Head of caudate nucleus (tissue), 42 donors: ENCODE measurements at places on chromosomes 5 and 9.

GRCh38 chr5:56313004-56313531 is 79.9 kb upstream of the ANKRD55 start:
- no peak for DNase-seq

GRCh38 chr9:108552459-108553040 is 303.2 kb downstream of the ACTL7B start:
- no peak for DNase-seq

GRCh38 chr5:143865426-143866025 is 53.6 kb downstream of the HMHB1 start:
- no peak for DNase-seq

DNA sequence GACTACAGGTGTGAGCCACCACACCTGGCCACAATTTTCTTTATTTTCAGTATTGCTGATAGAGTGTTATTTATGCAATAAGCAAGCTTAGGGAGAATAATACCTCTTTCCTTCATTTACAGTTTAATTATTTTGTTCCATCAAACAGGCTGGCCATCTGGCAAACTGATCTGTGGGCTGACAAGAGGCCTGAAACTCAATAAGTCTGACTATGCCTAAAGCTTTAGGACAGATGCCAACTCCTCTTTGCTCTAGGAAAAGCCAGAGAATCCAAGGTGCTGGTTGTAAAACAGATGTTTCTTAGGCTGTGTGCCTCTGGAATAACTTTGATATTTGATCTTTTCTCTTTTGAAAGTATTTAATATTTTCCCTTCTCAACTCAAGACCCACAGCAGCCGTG is 98.4 kb downstream of the TARS1 start:
- no peak for DNase-seq

DNA sequence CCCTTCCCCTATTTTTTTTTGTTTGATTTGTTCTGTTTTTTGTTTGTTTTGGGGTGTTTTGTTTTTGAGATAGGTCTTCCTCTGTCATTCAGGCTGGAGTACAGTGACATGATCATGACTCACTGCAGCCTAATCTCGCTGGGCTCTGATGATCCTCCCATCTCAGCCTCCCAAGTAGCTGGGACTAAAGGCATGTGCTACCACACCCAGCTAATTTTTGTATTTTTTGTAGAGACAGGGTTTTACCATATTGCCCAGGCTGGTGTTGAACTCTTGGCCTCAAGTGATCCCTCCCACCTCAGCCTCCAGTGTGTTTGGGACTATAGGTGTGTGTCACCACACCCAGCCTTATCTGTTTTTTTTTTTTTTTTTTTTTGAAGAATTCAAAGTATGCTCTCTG is 605.4 kb downstream of the DNAH5 start:
- DNase-seq: no peak

- DNase-seq: no peak
These were observed 215.7 kb upstream of the ELL2 start for GRCh38 chr5:96177303-96177869.

GRCh38 chr5:134020188-134020587 is 15.4 kb upstream of the VDAC1 start:
- DNase-seq: no peak

DNA sequence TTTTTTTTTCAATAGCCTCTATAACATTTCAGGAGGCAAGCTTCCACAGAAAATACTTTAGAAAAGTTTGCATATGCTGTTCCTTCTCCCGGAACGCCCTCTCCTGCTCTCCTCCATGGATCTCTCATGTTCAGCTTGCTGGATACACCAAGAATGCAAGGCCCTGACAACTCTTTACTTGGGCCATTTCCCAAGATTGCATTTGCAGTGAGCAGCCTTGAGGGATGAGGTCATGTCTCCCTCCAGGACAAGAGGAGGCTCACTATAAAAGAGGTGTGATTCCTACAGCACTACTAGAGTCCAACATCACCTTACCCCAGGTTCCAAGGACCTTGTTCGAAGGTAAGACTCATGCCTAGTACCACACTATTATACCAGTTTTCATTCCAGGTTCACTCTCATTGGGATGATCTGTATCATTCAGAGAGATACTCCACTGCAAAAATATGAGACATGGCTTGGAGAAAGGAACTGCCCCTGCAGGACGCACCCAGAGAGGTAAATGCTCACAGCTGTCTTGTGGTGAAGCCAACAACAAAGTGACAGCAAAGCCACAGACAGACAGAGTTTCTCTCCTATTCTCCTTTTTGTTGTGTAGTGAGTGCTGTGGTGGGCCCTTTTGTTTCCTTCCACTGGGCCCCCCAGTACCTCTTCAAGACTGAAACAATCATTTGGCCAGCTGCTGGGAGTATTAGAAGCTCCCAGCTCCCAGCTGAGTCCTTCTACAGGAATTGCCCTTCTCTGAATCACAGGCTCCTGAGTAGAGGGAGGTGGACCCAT is 151.7 kb upstream of the ZNF366 start:
- no peak for DNase-seq

- peak; percentile 89 for DNase-seq
These were observed 21.5 kb downstream of the TPPP start for GRCh38 chr5:671459-672328.

GRCh38 chr5:64505769-64506566 is at the start of gene RGS7BP:
RGS7BP (plus strand) TSS chr5:64506015; CDS start chr5:64506625, 610 bp downstream.
- peak; percentile 74 for DNase-seq

DNA sequence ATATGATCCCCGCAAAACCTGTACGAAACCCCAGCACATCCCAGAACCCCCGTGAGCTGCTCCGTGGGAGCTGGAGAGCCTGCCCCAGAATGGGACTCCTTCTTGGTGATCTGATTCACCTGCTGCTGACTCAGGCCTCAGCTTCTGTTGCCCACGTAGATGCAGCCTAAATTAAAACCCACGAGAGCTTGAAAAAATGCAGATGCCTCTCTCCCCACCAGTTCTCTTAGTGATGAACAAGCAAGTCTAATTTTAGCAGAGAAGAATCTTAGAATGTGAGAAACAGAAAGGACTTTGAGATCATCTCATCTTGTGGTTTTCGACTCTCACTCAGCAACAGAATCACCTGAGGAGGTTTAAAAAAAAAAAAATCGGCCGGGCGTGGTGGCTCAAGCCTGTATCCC is 57.6 kb downstream of the TMOD1 start:
- peak; percentile 69 for DNase-seq

GRCh38 chr9:109249615-109250014 is 71.2 kb downstream of the EPB41L4B start:
- no peak for DNase-seq

- DNase-seq: no peak
These were observed 109.1 kb upstream of the TRPC7 start for GRCh38 chr5:136474466-136474865.

DNA sequence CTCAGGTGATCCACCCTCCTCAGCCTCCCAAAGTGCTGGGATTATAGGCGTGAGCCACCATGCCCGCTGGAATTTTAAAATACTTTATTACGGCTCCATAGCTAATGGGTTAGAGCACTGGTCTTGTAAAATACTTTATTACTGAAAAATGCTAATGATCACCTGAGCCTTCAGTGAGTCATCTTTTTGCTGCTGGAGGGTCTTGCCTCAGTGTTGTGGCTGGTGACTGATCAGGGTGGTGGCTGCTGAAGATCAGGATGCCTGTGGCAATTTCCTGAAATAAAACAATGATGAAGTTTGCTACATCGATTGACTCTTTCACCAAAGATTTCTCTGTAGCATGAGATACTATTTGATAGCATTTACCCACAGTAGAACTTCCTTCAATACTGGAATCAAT is 26.0 kb upstream of the GNE start:
- no peak for DNase-seq

- no peak for DNase-seq
These were observed 72.3 kb downstream of the XRCC4 start for GRCh38 chr5:83149671-83150070.

GRCh38 chr9:2241461-2241835 is 226.3 kb downstream of the SMARCA2 start:
- peak; percentile 78 for DNase-seq

- no peak for DNase-seq
These were observed 44.3 kb downstream of the FOXB2 start for GRCh38 chr9:77063645-77064285.

GRCh38 chr5:138096997-138097828 is 13.4 kb downstream of the WNT8A start:
- DNase-seq: no peak

DNA sequence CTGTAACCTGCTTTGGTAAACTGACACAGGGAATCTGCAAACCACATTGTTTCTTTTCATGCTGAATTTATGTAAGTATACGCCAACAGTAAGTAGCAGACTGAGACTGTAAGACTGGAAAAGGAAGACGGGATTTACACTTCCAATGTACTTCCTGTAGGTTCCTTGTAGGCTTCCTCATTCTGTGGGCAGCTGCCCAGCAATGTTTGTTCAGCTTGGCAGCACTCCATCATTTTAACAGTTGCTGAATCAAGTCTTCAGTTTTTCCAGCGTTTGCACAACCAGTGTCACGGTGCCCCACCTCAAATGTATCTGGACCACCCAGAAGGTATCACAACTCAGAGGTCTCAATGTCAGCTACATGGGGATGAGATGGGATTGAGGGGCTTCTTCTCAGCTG is 232.6 kb downstream of the PRDM9 start:
- no peak for DNase-seq

DNA sequence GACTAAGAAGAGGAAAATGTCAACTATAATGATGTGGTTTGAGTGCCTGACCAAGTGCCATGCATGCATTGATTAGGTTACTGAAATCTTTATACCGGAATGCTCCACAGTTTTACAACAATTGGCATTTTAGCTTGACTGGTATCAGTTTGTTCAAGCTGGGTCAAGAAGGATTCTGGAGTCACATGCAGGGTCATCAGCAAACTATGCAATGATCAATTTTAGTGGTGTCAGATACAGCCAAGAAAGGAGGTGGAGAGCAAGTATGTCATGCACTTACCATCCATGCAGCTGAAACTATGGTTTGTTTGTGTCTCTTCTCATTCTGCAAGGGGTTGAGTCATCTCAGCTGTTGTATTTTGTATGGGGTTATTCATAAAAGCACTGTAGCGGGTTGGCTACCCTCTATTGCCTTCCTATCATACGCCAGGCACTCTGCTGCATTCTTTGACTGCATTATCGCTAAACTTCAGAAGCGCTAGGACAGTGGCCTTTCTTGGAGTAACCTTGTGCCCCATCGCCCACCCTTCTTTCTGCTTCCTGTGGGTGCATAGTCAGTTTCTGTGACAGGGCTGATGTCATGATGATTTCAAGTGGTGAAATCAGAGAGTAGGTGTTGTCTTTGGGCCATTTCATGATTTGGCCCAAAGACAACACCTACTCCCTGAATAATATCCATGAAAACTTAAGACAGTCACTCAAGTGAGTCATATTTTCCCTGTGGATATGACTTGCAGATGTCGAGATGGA is 145.4 kb downstream of the MTX3 start:
- DNase-seq: no peak

GRCh38 chr9:137589441-137590122 is 730 bp downstream of the ZMYND19 start:
- DNase-seq: no peak
